T47D (cell line): ENCODE measurements at places on chromosomes 2 and 18.
A peak's percentile ranks its signal among the peaks of the same experiment; 100 is the strongest.

DNA sequence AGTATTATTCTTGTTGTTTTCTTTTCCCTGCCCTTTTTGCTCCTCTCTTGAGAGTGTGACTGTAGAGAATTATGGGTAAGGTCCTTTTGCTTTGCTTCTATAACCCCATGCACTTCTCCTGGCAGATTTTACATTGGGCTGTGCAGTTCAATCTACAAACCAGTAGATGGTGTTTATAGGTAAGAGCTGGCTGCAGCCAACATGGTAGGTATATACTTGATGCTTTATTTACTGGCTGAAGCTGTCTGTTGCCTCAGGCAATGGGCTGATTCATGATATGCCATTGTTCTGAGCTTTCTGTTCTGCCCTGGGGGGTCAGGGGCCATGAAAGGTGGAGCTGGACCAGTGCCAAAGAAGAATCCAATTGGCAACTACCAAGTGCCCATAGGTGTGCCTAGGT is 48.3 kb upstream of the MYL1 start:
- DNase-seq, result no peak

- no peak for DNase-seq
Measured at GRCh38 chr18:76139844-76140243, 355.2 kb downstream of the ZNF516 start.

- no peak for DNase-seq
Measured at GRCh38 chr2:233029321-233029720, 3.2 kb upstream of the NEU2 start.

GRCh38 chr2:195320413-195320973 is 336.5 kb upstream of the SLC39A10 start:
- DNase-seq, result no peak

DNA sequence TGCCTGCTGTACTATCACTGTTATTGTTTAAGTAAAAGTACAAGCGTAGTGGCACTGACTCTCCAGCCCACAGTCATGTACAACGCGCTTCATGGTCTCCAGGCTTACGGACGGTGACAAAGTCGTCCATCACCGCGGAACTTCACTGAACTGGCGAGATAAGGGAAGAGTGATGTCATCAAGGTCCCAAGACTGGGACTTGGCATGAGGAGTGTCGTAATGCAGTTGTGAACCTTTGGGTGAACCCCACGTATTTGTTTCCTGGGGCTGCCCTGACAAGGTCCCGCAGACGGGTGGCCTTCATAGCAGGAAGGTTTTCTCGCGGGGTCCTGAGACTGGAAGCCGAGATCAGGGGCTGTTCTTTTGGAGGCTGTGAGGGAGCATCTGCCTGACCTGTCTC is 17.3 kb downstream of the NFATC1 start:
- no peak for DNase-seq

GRCh38 chr2:145748927-145749326 is 1229.0 kb upstream of the ZEB2 start:
- no peak for DNase-seq

GRCh38 chr18:670522-670921 is 13.1 kb downstream of the TYMS start:
- DNase-seq, result no peak

- DNase-seq, result no peak
Measured at GRCh38 chr2:179636995-179637394, 224.4 kb downstream of the ZNF385B start.

- peak; percentile 51 for DNase-seq
Measured at GRCh38 chr2:143513081-143513480, 383.9 kb downstream of the ARHGAP15 start.

- no peak for DNase-seq
Measured at GRCh38 chr18:58267493-58267892, 223.5 kb downstream of the NEDD4L start.

GRCh38 chr18:36769172-36769571 is 59.6 kb downstream of the TPGS2 start:
- DNase-seq, result no peak

DNA sequence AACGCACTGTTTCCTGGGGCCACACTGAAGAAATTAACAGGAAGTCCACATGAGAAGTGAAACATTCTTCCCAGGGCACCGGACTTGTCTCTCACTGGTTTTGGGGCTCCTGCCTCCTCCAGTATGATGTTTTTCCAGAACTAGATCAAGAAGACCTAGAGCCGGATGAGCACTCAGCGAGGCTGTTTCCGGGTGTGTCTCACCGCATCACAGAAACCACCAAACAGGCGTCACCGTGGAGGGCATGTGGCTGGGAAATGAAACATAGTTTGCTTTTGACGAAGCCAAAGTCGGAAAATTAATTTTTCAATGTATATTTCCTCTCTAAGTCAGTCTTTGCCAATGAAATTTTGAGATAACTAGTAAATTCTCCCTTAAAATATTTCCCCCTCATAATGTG is 314.0 kb upstream of the SALL3 start:
- DNase-seq, result no peak

GRCh38 chr2:160249876-160250275 is 49.8 kb upstream of the ITGB6 start:
- DNase-seq, result no peak

DNA sequence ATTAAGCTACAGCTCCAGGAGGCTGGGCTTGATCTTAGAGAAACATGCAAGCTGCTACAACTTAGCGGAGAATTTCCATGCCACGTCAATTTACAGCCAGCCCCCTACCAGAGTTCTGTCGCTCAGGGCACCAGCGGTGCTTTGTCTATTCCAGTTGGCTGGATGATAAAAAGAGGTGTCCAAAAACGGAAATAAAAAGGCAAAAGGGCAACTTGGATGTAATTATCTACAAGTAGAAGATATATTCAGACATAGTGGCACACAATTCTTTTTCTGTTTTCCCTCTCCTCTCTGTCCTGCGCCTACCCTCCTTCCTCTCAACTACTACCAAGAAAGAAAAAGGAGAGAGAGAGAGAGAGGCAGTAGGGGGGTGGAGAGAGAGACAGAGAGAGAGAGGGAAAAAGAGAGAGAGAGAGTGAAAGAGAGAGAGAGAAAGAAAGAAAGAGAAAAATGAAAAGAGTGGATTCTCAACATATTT is 363 bp upstream of the RFTN2 start:
- no peak for DNase-seq

DNA sequence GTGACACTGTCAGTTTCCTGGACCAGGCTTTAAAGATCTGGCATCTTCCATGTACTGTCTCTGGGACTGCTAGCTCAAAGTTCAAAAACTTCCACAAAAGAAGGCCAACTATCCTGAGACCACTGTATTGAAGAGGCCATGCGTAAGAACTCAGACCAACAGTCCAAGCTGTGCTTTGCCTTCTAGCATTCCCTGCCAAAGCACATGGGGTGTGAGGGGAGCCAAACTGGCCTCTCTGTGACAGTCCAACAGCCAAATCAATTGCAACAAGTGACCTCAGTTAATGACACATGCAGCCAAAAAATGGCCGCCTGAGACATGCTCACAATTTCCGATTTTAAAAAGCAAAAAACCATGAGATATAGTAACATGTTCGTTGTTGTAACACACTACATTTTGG is 160.3 kb upstream of the CDH19 start:
- DNase-seq, result no peak

- no peak for DNase-seq
Measured at GRCh38 chr2:37300146-37300545, 24.5 kb downstream of the PRKD3 start.

- no peak for DNase-seq
Measured at GRCh38 chr2:62281663-62282062, 85.7 kb downstream of the B3GNT2 start.

- no peak for DNase-seq
Measured at GRCh38 chr2:16525265-16525887, 140.3 kb downstream of the CYRIA start.

DNA sequence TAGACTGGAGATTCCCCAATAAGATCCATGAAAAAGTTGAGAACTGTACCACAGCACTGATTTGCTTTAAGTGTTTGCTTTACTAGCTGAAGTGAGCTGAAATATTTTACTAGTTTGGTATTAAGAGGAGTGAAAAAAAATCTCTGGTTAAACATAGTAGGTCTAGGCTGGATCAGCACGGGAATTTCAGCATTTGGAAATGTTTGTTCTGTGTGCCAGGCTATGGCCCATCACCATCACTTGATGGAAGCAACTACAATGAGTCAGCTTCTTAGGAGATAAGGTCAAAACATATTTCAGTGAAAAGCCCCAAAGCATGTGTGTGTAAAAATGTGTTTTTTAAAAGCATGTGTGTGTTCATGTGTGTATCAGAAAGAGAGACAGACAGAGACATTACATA is 131.4 kb upstream of the DNMT3A start:
- no peak for DNase-seq

GRCh38 chr2:96817882-96818281 is 1.8 kb downstream of the CNNM3 start:
- no peak for DNase-seq

DNA sequence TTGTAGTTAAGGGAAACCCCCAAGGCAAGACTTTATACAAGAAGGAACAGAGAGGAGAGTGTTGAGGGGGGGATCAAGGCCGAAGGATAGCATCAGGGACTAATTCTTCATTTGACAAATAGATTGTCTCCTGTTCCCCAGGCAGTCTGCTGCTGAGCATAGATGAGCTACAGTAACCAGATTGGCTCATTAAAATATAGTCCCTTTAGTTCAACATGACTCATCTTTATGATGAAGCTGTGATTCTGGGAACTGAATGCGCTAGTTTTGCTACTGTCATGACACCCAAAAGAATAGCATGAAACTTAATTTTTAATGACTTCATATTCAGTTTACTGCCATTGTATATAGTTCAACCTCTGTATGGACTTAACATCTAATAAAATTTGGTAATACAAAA is 35.5 kb downstream of the TMEFF2 start:
- no peak for DNase-seq

DNA sequence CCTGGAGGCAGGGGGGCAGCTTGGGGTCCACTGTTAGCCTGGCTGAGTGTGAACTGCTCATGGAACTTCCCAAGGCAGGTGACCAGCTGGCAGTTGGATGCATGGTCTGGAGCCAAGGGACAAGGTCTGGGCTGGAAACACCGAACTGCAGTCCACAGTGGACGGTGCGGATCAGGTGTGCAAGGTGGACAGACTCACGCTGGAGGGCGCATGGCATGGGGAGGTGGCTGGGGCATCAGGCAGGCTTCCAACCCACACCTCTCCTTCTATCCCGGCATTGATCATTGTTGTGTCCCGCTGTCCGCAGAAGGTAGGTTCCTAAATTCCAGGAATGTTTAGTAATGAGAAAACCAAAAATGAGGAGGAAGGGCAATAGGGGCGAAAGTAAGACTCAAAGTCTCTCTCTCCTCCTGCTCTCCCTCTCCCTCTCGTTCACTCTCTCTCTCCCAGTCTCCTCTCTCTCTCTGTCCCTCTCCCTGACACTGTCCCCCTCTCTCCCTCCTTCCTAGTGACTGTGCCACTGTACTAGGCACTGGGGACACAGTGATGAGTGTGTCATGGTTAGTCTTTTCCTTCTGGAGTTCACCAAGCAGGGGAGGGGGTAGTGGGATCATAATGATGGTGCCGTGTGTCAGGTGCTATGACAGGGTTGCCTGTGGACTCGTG is 30.3 kb upstream of the LPIN1 start:
- no peak for DNase-seq

DNA sequence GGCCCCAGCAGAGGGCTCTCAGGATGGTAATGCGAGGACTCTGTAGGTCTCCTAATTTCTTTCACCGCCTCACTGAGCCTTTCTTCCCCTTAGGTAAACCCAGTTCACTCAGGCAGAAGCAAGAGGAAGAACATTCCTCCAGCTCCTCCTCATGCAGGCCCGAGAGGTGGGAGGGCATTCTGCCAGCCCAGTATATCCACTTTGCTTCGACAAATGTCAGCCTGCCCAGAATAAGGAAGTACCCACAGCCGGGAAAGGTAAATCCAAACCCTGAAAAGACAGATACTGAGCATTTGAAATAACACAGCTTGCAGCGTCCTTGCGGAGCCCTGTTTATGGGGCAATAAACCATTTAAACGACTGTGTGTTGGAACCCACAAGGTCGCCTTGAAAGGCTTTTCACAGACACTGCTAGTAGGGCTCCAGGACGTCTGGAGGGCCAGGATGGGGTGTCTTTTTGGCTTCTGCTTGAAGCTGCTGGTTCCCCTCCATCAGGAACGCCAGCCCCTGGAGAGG is 63.0 kb upstream of the STPG4 start:
- DNase-seq, result peak; percentile 85

DNA sequence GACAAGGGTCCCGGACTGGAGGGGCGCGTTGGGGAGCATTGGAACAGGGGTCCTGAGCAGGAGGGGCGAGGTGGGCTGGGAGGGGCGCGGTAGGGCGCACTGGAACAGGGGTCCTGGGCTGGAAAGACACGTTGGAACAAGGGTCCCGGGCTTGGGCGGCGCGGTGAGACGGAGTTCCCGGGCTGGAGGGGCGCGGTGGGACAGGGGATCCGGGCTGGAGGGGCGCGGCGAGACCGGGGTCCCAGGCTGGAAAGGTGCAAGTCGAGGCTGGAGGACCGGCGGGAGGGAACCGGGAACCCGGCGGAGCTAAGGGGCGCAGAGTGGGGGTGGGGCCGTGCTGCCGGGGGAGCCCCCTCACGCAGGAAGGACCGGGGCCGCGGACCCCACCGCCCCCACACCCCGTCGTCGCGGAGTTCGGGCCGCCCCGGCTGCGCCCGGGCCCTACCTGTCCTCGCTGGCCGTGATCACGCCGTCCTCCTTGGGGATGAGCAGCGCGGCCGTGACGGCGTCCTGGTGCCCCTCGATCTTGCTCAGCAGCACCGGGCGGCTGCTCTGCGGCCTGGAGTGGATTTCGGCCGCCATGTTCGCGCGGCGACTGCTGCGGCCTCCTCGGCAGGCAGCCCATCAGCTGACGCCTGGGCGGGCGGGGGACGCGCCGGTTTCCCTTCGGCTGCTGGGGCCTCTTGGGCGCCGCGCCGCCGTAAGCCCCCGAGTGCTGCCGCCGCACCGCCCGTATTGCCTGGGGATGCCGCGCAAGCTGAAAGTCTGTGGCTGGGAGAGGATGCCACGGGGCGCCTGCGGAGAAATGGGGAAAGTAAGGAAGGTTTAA is at the start of gene WDFY1:
TSS of gene WDFY1 (minus strand) at position 633 of the 829 bp plus-strand sequence. CDS start at position 582, 51 bp downstream.
- DNase-seq, result peak; percentile 87

DNA sequence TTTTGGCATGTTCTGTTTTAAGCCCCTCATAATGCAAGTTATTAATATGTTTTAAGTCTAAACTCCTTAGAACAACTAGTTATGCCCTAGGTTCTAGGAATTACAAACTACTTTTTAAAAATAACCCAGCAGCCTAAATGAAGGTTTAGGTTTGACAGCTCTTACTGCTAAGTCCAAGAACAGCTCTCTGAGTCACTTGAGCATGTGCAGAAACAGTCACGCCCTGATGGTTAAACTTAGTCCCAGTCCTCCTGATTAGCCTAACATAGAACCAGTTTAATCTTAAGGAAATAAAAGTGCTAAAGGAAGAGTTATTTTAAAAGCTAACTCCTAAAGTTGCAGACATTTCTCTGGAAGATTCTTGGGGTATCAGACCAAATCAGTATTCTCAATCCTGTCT is 72.5 kb downstream of the RMDN2 start:
- DNase-seq, result no peak

DNA sequence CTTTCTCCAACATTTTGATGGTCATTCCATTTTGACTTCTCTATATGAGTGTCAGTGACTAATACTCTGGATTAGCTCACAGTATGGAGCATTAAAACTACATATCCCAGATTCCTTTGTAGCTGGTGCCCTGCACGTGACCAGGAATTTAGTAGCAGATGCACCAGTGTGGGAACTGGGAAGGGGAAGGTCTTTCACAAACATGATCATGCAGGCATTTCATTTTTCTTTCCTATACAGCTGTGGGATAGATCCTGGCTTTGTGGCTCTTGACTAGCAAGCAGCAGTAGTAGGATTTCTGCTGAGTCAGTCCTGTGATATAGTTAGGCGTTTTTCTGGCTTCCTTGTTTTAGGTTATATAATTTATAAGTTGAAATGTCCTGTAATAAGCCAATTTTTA is 971.0 kb upstream of the CDH2 start:
- peak; percentile 13 for DNase-seq

- DNase-seq, result no peak
Measured at GRCh38 chr18:66124394-66124793, 373.6 kb downstream of the CDH7 start.
